Glutamatergic neuron (in vitro differentiated cells): ENCODE measurements at places on chromosomes 3 and 15. TPM values are rescaled to one million over a fixed set of nuclear protein-coding genes. Genes with fewer than 3 reads are reported as not detected.

DNA sequence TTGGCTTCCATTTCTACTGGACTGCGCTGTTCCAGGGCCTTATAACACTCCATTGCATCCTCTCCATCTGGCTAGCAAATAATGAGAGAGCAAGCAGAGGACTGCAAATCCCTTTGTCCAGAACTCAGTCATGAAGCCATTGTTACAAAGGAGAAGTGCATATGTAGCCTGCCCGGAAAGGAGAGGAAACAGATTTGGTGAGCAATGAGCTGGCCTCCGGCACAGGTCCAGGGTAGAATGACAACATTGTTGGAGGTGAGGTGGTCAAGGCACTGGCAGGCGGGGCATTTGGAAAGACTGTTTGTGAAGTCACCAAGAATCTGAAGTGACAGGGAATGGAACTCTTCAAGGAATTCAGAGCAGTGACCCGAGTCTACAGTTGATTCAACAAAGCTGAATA lies 25.0 kb upstream of the ATP1B3 start:
- H3K27me3 ChIP-seq = peaks cover 4% of the 10 kb centered on the region
- no peaks in the 10 kb centered on the region for H3K36me3 ChIP-seq
- no peaks in the 10 kb centered on the region for H3K4me1 ChIP-seq
- H3K27ac ChIP-seq = no peak overlapping the region

DNA sequence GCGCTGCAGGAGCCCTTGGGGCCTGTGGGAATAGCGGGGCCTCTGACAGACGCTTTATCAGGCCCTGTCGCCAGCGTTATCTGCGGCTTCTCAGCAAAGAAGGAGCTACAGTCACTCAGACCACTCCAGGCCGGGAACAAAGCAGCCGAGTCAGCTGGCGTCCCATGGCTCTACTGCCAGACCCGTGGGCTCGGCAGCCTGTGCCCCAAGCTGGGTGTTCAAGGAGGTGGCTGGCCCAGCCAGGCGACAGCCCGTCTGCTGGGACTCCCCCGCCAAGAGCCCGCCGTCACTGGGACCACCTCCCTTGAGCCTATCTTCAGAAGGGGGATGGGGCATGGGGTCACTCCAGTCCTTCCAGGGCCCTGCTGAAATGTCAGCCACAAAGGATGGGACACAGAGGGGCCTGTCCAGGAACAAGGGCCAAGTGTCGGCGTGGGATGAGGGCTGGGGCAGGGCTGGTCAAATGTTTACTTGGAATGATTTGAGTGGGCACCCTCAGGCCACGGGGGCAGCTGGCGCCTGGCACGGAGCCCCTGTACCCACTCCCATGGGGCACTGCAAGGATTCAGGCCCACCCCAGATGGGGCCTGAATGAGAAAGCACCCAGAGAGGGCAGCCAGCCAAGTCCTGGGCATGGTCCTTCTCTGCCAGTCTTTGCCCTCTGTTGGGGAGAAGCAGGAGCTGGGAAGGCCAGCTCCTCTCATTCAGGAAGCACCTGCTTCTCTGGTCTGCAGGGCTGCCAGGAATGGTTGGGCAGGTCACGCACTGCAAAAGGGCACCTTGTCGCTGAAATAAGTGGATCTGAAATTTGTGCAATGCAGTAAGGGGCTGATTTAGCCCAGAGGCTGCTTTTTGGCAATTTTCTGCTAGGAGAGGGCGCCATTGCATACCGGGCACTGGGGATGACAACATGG lies 148.3 kb downstream of the SMAD6 start:
- no peak overlapping the region for H3K4me3 ChIP-seq
- no peak for DNase-seq
- no peaks in the 10 kb centered on the region for H3K27me3 ChIP-seq
- no peaks in the 10 kb centered on the region for H3K4me1 ChIP-seq
- H3K36me3 ChIP-seq = no peaks in the 10 kb centered on the region

AMOTL2 gene
- total RNA-seq = 38.1 TPM

- no peak for DNase-seq
- H3K27me3 ChIP-seq = no peaks in the 10 kb centered on the region
Measured at GRCh38 chr3:100103558-100104441, 10.5 kb downstream of the FILIP1L start.

TEX264 gene
- total RNA-seq = 13.2 TPM

DNA sequence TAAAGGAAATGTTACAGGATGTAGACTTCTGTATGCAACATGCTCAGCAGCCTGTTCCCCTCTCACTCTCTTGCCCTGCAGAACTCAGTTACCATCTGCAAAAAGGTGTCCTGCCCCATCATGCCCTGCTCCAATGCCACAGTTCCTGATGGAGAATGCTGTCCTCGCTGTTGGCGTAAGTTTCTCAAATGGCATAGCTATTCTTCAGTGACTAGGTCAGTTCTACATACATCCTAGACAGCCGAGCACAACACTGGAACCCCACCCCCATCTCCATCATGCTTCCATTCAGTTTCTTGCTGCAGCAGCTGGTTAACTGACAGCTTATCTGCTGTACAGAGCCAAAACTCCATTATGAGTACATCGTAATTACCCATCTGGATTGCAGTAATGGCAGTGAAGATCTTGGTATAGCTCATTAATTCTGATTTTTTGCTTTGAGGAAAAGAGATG lies 4.5 kb downstream of the THBS1 start:
- peaks cover 5% of the 10 kb centered on the region for H3K27me3 ChIP-seq
- peaks cover 14% of the 10 kb centered on the region for H3K4me1 ChIP-seq
- no peak overlapping the region for H3K27ac ChIP-seq
- no peaks in the 10 kb centered on the region for H3K36me3 ChIP-seq
- H3K4me3 ChIP-seq = no peak overlapping the region

AADACL2 gene
- total RNA-seq = not detected

DNA sequence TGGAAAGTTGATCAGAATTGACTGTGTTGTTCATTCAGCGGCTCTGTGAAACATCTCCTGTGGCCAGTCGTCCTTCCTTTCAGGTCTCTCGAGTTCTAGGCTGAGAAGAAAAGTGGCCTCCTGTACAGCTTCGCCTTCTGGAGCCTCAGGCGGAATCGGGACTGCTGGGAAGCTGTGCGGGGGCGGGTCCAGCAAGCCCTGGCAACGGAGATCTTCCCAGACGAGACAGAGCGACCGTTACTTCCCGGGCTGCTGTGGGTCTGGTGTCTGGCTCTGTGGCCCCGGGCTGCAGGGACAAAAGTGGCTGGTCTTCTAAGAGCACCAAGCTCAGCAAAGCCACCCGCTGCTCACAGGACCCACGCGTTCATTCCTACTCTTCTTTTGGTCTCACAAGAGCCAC lies 88.6 kb upstream of the CACNA2D3 start:
- peaks cover 2% of the 10 kb centered on the region for H3K27me3 ChIP-seq
- no peaks in the 10 kb centered on the region for H3K36me3 ChIP-seq

- no peak for DNase-seq
- H3K27me3 ChIP-seq = no peaks in the 10 kb centered on the region
- H3K4me1 ChIP-seq = no peaks in the 10 kb centered on the region
- H3K27ac ChIP-seq = no peak overlapping the region
- no peak overlapping the region for H3K4me3 ChIP-seq
Measured at GRCh38 chr3:150293401-150294001, 114.6 kb upstream of the TSC22D2 start.

GRCh38 chr3:52443791-52444687 lies 864 bp downstream of the SEMA3G start:
- no peaks in the 10 kb centered on the region for H3K36me3 ChIP-seq
- H3K27me3 ChIP-seq = peaks cover 5% of the 10 kb centered on the region
- peaks cover 5% of the 10 kb centered on the region for H3K4me1 ChIP-seq
- no peak for DNase-seq

SLC2A2 gene
- not detected for total RNA-seq

TIGIT gene
- total RNA-seq = not detected

GRCh38 chr15:50563756-50564155 lies 17.3 kb upstream of the USP50 start:
- no peaks in the 10 kb centered on the region for H3K27me3 ChIP-seq
- DNase-seq = no peak
- no peak overlapping the region for H3K4me3 ChIP-seq
- H3K4me1 ChIP-seq = no peaks in the 10 kb centered on the region
- peaks cover 5% of the 10 kb centered on the region for H3K36me3 ChIP-seq
- no peak overlapping the region for H3K27ac ChIP-seq

DNA sequence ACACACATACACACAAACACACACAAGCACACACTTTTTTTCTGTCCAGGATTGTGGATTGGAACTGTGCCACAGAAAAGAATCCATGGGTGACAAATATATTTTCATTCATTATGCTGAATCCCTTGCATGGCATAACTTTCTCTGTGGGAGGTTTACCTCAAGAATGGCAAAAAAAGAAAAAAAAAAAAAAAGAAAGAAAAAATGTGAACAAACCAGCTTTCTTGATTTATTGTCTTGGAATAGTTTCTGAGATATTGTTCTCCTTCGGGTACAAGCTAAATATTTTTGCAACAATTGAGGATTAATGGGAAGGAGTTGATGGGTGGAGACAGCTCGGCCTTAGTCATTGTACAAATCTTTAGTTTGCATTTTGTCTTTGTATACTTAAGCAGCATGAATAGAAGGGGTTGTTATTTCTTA lies 153.1 kb downstream of the GMNC start:
- H3K27ac ChIP-seq = no peak overlapping the region
- no peaks in the 10 kb centered on the region for H3K36me3 ChIP-seq
- no peaks in the 10 kb centered on the region for H3K4me1 ChIP-seq
- H3K4me3 ChIP-seq = no peak overlapping the region

DNA sequence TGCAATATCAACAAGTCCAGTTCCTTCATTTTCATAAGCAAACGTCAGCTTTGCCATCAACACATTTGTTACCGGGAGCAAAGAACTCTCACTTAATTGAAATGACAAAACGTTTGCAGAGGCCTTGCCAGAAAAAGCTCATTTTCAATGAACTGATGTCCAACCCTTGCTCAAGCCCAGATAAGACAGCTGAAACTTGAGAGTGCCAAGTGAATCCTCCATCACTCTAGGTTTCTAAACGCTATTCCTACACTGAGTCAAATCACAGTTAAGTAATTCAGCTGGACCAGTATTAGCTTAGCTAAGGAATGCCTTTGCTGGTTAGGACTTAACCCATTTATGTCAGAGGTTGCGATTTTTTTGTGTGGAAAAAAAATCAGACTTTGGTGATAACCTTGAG lies 11.5 kb downstream of the CHSY1 start:
- H3K4me3 ChIP-seq = no peak overlapping the region
- H3K27ac ChIP-seq = no peak overlapping the region
- H3K27me3 ChIP-seq = peaks cover 3% of the 10 kb centered on the region
- no peaks in the 10 kb centered on the region for H3K36me3 ChIP-seq

DNA sequence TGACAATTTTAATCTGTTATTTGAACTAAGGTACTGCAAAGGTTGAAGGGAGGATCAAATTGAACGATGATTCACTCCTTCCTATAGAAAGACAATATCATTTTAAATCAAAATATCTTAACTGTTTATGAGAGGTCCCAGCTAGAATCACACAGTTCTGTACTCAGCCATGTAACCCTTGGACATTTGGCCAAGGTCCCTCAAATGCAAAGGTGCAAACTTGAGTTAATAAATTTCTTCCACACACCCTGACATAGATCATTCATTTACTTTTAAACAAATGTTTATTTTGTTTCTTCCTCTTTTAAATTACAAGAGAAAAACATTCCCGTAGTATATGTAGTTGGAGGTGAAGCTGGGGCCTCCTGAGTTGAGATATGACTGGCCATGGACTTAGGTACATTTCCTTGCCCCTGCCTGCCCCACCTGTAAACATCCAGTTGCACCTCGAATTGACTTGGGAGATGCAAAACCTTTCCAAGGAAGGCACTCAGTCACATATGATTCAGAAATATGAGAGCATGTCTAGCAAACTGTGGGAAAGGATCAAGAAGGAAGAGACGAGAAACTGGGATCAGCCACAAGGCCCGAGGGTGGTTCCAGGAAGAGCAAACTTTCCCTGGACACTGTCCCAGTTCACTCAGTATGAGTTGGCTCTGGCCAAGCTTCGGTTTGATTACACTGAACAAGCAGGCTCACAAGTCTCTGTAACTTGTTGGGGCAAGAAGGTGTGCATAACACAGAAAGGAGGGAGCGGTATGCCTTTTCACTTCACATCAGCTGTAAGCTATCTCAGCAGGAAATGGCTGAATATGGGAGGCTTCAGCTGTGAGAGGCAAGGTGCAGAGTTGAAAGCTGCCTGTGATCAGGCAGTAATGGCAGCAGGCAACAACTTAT lies 6.7 kb downstream of the TNFSF10 start:
- H3K27ac ChIP-seq = no peak overlapping the region
- H3K27me3 ChIP-seq = no peaks in the 10 kb centered on the region
- no peaks in the 10 kb centered on the region for H3K36me3 ChIP-seq
- no peak overlapping the region for H3K4me3 ChIP-seq

GRCh38 chr3:123819949-123820348 lies 64.2 kb downstream of the MYLK start:
- no peak for DNase-seq
- H3K4me1 ChIP-seq = peaks cover 2% of the 10 kb centered on the region
- no peak overlapping the region for H3K4me3 ChIP-seq
- no peak overlapping the region for H3K27ac ChIP-seq
- H3K36me3 ChIP-seq = peaks cover 11% of the 10 kb centered on the region

- peaks cover 61% of the 10 kb centered on the region for H3K4me1 ChIP-seq
- peak overlapping the region; percentile 38 for H3K27ac ChIP-seq
- H3K36me3 ChIP-seq = no peaks in the 10 kb centered on the region
- H3K4me3 ChIP-seq = no peak overlapping the region
- peaks cover 27% of the 10 kb centered on the region for H3K27me3 ChIP-seq
Measured at GRCh38 chr15:77811270-77811669, 178.6 kb upstream of the LINGO1 start.

- no peaks in the 10 kb centered on the region for H3K27me3 ChIP-seq
- DNase-seq = peak; percentile 73
- H3K27ac ChIP-seq = no peak overlapping the region
- H3K4me1 ChIP-seq = peaks cover 3% of the 10 kb centered on the region
Measured at GRCh38 chr3:33717616-33717865, 513 bp downstream of the CLASP2 start.

DNA sequence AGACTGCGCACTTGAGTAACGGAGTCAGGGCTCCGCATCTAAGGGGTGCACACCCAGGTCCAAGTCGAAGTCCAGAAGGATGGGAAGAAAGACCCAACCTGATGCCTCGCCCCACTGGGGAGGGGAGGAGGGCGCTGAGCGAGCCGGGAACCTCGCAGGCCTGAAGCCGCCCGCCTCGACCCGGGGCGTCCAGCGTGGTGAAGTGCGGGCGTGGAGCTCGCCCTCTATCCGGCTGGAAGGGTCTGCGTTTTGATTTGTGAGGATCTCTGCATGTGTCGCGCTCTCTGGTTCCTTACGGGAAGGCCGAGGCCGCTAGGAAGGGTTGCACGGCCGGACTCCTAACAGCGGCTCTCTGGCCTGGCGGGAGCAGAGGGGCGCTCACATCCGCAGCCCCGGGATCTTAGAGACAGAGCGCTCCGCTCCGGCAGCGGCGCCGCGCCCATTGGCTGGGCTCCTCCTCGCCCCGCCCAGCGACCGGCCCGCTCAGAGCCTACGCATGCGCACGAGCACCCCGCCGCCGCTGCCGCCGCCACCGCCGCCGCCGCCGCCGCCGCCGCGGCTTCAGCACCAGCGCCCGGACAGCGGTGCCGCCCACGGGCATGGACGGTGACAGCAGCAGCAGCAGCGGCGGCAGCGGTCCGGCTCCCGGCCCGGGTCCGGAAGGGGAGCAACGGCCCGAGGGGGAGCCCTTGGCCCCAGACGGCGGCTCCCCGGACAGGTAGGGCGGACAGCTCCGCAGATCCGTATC lies at the start of gene DISP2:
Gene DISP2 (plus strand): TSS at position 497 of the 748 bp plus-strand sequence. CDS start 103 bp downstream, at position 600.
- H3K27me3 ChIP-seq = peaks cover 21% of the 10 kb centered on the region
- DNase-seq = peak; percentile 93
- H3K36me3 ChIP-seq = no peaks in the 10 kb centered on the region
- H3K4me1 ChIP-seq = peaks cover 49% of the 10 kb centered on the region
- H3K27ac ChIP-seq = peak within 1 kb of the TSS; percentile 87
